ENCODE measurements at places on chromosomes 5 and 9. TPM values are rescaled to one million over a fixed set of nuclear protein-coding genes. Genes with fewer than 3 reads are reported as not detected.

DNA sequence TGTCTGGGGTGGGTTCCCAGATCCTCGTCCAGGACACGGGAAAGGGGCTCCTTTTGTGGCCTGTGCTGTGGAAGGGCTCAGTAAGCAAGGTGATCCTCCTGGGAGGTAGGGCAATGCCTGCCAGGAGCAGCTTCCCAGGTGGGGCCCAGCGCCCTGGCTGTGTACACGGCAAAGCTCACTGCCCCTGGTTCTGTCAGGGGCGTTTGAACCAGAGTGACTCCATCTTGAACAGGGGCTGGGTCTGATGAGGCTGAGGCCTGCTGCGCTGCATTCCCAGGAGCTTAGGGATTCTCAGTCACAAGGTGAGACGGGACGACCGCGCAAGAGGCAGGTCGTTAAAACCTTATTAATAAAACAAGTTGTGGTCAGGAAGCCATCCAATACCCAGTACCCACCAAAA lies 19.9 kb upstream of the SLC12A7 start:
- DNase-seq: no peak

DNA sequence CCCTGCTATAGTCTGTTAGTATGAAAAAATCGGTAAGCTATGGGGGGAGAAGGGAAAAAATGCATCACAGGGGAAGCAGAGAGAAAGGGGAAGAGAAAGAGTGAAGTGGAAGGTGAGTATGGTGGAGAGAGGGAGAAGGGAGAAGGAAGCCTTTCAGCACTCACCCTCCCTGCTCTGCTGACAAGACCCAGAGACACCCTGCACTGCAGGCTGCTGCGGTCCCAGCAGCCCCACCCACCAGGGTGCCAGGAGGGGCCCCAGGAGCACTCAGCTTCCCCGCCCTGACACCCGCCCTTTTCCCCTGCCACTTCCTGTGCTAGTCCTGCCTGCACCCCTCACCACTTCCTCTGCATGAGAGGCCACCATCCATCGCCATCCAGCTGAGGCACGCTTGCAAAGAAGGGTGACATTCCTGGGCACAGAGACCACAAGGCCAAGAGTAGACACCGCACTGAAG lies 12.7 kb downstream of the STK10 start:
- DNase-seq: no peak

Gene CNTFR
- not detected for total RNA-seq

Gene PCDHGA7
- total RNA-seq: 0.51 TPM

- DNase-seq: no peak
Observed at GRCh38 chr5:157189223-157189622, 8.6 kb downstream of the ITK start.

DNA sequence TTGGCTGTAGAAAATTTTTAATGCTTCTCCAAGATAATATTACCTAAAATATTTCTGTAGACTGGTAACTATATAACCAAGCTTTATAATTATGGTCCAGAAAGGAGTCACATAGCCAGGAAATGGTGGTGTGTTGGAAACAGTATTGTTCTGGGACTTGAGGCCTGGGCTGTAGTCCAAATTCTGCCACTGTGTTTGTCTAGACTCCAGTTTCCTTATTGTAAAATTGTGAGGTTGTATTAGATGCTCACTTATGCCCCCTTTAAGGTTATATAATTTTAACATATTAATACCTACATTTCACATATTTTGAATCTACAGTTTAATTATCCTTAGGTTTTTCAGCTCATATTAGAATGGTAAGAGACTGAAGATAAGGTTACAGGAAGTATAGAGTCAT lies 42.4 kb downstream of the STX17 start:
- no peak for DNase-seq

DNA sequence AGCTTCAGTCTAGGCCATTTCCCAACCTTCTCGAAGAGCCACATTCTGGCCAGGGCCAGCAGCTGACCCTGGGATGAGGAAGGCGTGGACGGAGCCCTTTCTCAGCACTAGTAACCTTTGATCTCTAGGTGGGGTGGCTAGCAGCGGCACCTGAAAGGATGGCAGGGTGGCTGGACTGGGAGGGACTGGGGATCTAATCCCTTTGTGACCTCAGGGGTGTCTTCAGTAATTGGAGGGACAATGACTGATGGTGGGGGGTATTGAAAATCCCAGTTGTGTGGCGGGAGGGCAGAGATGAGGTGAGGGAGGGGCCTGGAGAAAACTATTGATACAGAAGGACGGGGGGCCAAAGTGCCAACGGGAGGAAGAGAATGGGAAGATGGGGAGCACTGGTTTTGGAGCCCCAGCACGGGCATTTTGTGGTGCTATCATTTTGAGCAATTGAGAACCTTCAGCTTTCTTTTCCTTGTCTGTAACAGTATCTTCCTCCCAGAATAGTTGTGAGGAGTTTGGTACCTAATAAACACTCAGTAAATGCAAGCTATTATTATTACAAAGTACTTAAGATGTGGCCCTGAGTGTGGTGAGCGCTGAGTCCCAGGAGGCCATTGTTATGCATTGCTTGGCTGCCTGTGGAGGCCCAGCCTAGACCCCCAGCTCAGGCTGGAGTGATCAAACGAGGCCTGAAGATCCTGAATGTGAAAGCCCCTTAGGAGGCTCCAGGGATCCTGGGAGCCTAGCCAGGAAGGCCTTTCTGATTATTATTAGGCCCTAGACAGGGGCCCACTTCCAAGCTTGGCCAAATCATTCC lies 37.3 kb upstream of the UBE2D2 start:
- DNase-seq: no peak

DNA sequence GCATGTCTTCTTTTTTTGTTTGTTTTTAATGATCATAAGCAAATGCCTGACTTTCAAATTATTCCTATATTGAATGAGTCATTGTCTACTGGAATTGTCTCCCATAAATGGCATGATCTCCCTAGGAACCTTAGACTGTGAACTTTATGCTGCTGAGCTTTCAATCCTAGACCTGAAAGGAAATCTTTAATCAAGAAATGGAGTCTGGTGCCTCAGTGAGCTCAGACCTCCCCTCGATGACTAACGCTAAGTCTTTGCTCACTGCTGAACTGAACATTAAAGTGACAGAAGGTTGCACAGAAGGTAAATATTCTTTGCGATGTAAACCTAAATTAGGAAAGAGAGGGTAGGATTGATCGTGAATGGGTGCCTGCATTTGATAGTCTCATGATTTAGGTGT lies 745.2 kb upstream of the WWC1 start:
- DNase-seq: no peak

Gene GRXCR2
- not detected for total RNA-seq

GRCh38 chr5:178340637-178341036 lies 108.0 kb upstream of the PHYKPL start:
- DNase-seq: no peak

Data from bronchial epithelial cell (primary cell).